ENCODE measurements at places on chromosomes 11 and 22.
A peak's percentile ranks its signal among the peaks of the same experiment; 100 is the strongest.

GRCh38 chr11:127055236-127055635, 54.7 kb upstream of the KIRREL3 start:
- no peak for DNase-seq

DNA sequence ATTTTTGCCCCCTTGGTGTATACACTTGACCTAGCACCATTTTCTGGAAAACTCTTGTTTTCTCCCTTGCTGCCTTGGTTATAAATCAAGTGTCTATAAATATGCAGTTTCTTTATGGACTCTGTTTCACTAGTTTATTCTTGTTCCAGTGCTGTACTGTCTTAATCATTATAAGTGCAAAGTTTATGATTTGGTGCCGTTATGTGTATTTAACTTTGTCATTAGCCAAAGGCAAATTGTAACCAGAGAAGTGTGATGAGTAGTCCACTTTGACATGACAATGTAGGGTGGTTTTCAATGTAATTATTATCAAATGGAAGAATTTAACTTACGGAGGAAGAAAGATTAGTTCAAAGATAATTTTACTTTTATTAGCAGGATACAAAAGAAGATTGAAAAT, 40.3 kb downstream of the SPECC1L start:
- no peak for DNase-seq

GRCh38 chr11:59705294-59705693, 8.4 kb downstream of the OR10V1 start:
- no peak for DNase-seq

- DNase-seq = no peak
These were observed 22.9 kb downstream of the TMEM123 start for GRCh38 chr11:102429691-102430090.

DNA sequence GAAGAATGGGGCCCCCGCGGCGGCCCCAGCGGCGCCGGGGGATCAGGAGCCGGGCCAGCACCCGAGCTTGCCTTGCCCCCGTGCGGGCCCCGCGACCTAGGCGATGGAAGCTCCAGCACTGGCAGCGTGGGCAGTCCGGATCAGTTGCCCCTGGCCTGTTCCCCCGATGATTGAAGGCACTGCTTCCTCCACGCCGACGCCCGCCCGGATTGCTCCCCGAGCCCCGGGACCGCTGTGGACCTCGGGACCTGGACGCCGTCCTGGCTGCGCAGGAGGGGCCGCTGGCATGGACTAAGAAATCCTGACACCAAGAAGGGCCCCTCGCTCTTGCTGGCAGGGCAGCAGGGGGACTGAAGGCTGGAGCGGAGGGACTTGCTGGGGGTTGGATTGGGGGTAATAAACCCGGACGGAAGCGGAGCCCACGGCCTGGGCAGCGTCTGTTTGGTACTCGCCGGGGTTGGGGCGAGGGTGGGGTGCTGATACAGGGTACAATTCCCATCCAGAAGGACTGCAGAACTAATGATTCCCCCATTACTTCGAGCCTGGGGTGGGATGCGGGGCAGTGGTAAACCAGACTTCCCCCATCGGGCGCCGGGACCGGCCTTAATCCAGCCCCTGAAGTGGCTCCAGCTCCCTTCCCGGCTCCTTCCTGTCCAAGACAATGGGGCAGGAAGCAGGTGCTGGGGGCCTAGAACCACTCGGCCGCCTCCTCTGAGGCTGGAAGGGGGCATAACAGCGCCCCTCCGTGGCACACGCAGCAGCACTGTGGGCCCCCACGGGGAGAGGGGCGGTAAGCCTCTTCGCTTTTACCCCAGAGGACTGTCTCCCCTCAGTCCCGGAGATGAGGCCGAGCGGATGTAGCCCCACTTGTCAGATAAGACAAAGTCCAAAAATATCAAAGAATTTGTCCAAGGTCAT, 1.0 kb downstream of the CCDC85B start:
- no peak for DNase-seq

GRCh38 chr11:109197656-109198055, 224.3 kb upstream of the C11orf87 start:
- no peak for DNase-seq

- no peak for DNase-seq
These were observed 27.1 kb downstream of the TSKU start for GRCh38 chr11:76810151-76810853.

DNA sequence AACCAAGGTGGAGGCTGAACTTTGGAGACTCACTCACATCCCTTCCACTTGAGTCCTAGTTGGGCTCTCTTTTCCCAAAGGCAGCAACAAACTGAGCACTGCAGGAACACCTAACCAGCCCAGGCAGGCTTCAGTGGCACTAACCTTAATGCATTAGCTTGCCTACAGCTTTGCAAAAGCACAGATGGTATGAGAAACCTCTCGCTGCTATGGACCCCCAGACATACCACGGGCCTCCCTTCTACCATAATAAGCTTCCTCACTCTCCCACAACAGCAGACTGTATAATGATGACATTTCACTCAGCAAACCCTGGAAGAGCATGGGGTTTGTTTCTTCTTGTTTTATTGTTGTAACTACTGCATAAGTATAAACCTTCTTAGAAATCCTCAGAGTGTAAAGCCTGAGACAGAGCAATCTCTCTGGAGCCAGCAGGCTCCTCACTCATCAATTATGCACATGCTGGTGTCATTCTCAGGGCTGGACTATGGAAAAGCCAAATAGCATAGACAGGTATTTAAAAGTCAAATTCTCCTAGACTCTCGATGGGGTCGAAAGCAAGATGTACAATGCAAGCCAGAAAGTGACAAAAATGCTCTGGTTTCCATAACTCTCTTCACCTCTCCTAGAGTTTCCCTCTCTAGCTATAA, 167.6 kb downstream of the NXPE2 start:
- no peak for DNase-seq

GRCh38 chr11:83656796-83657330, 370.7 kb upstream of the CCDC90B start:
- DNase-seq = no peak

- DNase-seq = no peak
These were observed 32.4 kb upstream of the SORL1-AS1 start for GRCh38 chr11:121485216-121485615.

- DNase-seq = no peak
These were observed 5.6 kb upstream of the TMA7B start for GRCh38 chr22:39954584-39955055.

DNA sequence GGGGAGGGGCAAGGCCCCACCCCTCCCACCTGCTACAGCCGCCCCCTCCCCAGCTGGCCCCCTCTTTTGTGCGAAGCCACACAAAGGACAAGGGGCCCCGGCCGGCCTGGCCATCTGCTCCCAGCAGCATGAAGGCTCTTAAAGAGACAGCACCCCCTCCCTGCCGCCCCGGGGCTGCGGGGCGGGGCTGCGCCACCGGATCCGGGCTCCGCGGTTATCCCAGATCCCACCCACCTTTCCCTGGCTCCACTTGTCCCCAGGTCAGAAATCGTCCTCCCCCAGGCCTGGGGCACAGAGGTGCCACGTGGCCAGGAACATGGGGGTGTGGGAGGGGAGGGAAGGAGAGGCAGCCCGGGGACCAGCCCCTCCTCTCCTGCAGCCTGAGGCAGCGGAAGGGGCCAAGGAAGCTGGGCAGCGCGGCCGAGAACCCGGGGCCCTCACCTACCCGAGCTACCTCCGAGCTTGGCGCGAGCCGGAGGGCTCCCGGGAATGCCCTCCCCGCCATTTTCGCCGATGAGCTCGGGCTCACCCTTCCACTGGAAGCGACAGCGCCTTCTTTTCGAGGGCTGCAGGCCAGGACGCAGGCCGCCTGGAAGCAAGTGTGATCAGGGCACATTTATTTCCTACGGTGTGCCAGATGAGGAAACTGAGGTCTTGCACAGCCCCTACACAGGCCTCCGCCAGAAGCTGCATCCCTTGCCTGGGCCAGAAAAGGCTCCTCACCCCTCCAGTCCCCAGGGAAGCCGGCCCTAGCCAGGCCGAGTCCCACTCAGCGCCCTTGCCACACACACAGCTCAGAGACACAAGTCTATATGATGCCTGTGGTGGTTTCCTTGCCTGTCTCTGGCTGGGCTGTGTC, 2.5 kb upstream of the RCOR2 start:
- DNase-seq = no peak

GRCh38 chr11:23893126-23893525, 603.7 kb upstream of the LUZP2 start:
- no peak for DNase-seq

GRCh38 chr11:34643846-34644245, 23.0 kb downstream of the EHF start:
- DNase-seq = no peak

DNA sequence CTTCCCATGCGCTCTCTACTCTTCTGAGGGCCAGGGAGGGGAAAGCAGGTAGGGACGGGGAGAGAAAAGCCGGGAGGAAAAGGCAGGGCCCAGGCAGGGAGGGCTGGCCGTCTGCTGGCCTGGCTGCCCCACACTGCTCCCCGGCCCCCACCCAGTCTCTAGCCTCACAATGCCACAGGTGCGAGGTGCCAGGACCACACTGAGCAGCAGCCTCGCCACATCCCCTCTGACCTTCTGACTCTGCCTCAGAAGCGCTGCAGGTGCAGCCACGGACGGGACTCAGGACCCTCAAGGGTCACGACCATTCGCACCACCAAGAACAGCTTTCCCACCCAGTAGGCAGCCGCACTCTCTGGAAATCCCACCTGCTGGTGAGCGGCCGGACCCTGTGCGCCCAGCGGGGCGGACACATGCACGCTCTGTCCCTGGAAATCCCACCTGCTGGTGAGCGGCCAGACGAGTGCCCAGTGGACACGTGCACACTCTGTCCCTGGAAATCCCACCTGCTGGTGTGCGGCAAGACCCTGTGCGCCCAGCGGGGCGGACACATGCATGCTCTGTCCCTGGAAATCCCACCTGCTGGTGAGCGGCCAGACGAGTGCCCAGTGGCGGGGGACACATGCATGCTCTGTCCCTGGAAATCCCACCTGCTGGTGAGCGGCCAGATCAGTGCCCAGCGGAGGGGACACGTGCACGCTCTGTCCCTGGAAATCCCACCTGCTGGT, 20.1 kb downstream of the TOLLIP start:
- DNase-seq = no peak

DNA sequence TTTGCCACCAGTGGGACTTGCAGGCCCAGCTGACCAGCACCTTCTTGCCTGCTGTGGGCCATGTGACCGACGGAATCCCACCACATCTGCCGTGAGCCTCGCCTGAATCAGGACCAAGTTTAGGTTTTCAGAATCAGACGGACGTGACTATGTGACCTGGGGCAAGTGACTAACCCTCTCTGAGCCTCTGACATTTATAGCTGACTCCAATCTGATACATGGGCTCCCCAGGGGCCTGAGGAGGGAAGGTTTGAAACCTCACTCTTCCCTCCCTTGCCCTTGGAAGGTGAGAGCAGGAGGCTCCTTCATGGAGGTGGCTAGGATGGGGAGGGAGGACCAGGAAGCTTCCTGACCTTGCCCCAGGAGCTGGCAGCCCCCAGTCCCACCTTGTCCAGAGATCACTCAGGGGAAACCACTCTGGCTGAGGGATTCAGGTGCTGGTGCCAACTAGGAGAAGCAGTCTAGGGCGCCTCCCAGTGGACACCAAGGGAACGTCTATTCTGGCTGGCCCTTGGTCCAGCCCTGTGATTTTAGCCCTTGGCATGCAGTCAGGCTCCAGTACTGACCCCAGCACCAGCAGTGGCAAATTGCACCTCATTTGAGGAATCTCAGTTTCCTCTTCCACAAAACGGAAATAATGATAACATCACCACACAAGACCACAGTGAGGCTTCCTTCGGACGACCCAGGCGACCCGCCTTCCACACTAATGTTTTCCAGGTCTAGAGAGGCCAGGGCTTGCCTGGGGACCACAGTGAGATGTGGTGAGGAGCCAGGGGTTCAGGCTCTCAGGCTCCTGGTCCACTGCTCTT, 47.2 kb upstream of the SYT7 start:
- DNase-seq = peak; percentile 68

DNA sequence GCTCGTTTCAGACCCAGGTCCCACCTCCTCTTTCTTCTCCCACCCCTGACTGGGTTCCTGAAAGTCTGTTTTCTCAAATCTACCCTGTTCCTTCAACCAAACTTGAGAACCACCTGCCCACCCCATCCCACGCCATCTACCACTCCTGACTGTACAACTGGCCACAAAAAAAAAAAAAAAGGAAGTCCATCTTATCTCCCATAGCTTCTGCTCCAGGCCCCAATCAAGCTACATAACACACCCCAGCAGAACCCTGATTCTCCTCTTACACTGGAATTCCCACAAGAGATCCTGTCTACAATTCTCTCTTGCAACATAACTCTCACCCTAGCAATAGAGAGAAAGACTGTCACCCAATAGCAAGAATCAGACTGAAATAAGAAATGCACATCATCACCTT, 39.2 kb upstream of the CHST1 start:
- DNase-seq = no peak

DNA sequence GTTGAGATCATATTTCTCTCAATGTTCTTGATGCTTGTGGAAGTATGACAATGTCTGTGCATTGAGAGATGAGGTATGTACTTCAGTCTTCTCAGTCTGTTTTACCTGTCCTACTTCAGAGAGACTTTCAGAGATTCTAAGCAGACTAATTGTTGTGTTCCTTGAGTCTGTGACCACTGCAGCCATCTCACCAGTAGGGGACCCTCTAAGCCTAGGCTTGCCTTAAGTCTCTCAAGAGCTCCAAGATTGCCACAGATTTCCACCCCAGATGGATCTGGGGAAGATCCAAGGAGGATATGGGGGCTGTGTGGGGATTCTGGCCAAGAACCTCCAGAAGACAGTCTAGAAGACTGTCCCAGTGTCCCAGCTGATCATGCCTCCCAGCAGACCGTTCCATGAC, 179.9 kb upstream of the PLET1 start:
- DNase-seq = no peak

DNA sequence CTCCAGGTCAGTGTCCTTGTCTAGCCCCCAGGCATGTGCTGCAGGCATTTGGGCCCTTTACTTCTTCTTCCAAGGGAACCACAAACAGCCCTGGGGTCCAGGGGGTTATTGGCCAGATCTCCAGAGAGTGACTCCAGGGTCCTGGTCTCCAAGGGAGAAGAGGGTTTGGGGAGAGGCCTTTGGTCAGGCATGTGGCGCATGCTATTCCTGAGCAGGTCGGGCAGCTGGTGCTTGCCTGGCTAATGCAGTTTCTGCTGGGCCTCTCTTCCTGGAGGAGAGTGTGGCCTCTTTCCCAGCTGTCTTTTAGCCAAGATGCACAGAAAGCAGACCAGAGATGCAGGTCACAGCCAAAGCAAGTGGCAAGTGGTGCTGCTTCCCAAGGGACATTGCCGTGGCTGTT, 3.8 kb upstream of the RFPL2 start:
- DNase-seq = no peak

DNA sequence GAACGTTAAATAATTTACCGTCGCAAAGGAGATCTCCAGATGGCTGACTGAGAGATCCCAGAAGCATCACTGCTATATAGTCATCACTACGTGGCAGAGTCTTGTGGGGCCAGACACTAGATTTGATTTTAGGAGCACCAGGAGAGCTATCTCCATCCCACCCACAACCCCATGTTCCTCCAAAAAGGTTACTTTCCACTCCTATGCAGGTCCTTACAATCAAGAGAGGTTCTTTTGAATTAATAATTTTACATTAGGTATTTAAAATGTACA, 19.4 kb downstream of the GUCY1A2 start:
- no peak for DNase-seq

GRCh38 chr22:48713272-48714205, 1114.1 kb downstream of the BRD1 start:
- peak; percentile 37 for DNase-seq

All from right lobe of liver (tissue), 6 donors.